ENCODE measurements at places on chromosomes 7 and 10.

GRCh38 chr7:107836237-107837144 lies 33.5 kb upstream of the SLC26A3 start:
- no peak for DNase-seq

- DNase-seq = no peak
Observed at GRCh38 chr7:30921540-30922401, 10.1 kb downstream of the AQP1 start.

DNA sequence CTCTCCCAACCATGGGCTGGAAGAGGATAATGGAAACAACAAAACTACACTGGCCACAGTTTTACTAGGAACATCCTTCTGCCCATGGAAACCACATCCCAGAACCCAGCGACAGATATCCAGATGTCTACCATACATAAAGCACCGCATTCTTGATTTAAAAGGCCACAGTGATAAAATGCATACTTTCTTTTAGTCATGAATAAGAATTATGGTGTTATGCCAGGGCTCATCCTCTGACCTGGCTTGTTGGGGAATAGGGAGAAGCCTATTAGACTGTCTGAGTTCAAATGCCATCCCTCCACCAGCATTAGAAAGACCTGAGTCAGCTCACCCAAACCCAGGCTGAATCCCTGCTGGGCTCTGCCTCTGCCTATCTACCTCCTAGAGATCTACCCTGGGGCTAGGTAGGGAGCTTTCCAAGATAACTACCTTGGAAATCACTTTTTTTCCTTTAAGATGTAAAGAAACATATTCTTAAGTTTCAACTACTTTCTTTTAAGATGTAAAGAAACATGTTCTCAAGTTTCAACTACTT lies 5.2 kb downstream of the ABCA13 start:
- DNase-seq = no peak

DNA sequence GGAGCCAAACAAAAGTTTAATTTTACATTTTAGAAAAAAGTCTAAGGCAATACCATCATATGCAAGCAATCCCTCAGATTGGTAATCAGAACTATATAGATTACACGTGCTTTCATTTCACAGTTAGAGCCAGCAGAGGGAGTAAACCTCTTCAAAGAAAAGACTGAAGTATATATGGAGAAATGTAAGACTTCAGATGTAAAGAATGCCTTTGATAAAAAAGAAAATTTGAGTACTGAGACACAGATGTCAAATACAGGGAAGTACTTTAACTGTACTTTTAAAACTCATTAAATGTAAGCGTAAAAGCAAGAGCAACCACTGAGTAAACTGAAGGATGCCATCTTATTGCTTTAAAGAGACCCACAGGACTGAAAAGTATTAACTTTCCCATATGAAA lies 101.4 kb upstream of the FAM133B start:
- DNase-seq = no peak

GRCh38 chr10:14727465-14727864 lies 47.2 kb downstream of the FAM107B start:
- DNase-seq = no peak

- DNase-seq = no peak
Observed at GRCh38 chr10:48958598-48959190, 19.1 kb upstream of the LRRC18 start.

DNA sequence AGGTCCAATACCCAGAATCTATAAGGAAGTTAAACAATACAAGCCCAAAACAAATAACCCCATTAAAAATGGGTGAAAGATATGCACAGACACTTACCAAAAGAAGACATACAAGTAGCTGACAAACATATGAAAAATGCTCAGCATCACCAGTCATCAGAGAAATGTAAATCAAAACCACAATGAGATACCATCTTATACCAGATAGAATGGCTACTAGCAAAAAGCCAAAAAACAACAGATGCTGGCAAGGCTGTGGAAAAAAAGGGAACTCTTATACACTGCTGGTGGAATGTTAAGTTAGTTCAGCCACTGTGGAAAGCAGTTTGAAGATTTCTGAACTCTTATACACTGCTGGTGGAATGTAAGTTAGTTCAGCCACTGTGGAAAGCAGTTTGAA lies 331.1 kb downstream of the KIF20B start:
- DNase-seq = no peak

DNA sequence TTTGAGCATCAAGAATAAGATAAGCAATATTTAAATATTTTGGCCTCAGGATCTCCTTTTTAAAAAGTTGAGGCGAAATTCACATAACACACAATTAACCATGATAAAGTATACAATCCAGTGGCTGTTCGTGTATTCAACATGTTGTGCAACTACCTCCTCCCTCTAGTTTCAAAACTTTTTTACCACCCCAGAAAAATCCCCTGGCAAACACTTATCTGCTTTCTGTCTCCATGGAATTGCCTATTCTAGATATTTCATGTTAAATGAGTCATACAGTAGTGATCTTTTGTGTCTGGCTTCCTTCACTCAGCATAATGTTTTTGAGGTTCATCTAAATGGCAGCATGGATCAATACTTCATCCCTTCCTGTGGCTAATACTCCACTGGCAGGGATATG lies 31.8 kb upstream of the IL15RA start:
- peak; percentile 37 for DNase-seq

DNA sequence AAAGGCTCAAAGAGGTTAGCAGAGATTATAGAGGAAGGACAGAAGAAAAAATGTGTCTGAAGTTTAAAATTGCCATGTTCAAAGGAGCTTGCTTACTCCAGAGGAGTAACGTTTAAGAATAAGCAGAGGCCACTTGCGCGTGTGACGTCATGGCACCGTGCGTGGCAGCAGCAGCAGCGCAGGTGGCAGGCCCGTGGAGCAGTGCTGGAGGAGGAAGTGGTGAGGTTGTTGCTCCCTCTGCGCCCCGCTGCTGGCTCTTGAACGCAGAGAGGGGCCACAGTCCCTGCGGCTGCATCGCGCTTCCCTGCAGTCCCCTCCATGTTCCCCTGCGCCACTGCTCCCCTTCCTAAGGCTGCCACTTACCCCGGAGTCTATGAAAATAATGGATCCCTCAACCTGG lies 37.5 kb downstream of the GDI2 start:
- DNase-seq = no peak

DNA sequence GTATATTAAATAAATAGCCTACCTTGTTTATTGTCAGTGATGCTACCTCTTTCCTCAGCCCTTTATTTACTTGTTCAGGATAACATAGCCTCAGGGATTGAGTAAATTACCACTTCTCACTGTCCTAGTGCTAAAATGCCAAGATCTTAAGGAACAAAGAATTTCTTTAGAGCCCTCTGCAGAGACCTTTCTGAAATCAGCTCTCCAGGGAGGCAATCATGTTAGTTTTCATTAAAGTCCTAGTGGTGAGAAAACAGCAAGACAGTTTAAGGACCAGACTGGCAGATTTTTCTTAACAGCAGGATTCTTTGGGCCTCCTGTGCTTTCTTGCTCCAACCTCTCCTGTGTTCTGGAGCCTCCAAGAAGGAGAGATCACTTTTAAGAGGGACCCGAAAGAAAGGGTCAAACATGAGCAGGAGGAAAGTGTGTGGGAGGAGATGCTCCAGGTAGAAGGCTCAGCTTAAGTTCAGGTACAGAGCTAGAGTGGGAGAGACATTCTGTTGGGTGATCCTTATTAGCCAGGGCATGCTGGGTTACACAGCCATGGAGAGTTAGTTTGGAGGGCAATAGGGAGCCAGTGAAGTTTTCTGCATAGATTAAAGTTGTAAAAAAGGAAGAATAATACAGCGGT lies 1.2 kb upstream of the PLCE1 start:
- no peak for DNase-seq

- DNase-seq = no peak
Observed at GRCh38 chr10:81136261-81136660, 598.6 kb downstream of the SH2D4B start.

GRCh38 chr7:144588559-144589051 lies 185.1 kb upstream of the NOBOX start:
- no peak for DNase-seq

GRCh38 chr7:131124001-131124629 lies 203.6 kb upstream of the MKLN1 start:
- DNase-seq = no peak

- DNase-seq = no peak
Observed at GRCh38 chr10:49076741-49077521, 38.4 kb downstream of the VSTM4 start.

DNA sequence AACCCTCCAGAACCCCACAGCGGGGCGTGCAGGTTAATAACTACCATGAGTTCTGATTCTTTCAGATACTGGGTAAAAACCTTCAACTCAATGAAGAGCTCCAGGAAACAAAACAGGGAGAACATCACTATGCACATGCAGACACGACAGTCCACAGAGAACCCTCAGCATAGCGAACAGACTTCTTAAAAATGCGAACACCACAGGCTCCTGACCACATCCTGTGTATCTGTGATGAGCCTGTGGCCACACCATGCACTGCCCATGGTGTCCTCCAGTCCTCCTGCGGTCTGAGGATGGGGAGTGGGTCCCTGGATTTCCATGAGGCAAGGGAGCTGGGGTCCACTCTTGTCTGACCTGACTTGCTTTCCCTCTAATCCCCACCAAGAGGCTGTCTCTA lies 107.2 kb downstream of the COBL start:
- DNase-seq = no peak

DNA sequence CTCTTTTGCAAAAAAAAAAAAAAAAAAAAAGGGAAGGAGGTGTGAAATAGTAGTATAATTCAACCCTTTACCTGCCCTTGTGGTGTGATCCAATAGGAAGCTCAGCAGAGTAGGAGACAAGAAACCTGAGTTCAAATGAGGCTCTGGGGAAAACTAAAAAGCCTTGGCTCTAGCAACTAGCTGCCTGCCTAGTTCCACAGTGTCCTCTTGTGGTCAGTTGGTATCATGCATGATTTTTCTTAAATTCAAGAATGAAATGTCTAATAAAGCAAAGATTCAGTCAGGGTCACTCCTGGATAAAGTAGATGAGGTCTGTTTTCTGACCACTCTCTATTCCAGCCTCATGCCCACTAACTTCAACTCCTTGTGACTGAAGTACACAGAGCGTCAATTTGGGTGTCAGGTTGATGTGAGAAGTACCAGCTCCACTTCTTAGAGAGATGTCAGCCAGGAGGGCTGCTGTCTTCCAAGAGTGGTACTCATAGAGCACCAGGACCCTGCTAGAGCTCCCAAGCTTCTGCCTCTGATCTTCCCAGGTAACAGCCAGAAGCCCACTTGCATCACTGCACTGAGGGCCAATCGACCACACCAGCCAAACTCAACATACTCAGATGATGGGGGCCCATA lies 10.5 kb downstream of the LSM5 start:
- no peak for DNase-seq

- no peak for DNase-seq
Observed at GRCh38 chr7:81676813-81677212, 93.0 kb downstream of the HGF start.

GRCh38 chr7:1922071-1922869 lies 252.2 kb downstream of the ELFN1 start:
- DNase-seq = peak; percentile 55

DNA sequence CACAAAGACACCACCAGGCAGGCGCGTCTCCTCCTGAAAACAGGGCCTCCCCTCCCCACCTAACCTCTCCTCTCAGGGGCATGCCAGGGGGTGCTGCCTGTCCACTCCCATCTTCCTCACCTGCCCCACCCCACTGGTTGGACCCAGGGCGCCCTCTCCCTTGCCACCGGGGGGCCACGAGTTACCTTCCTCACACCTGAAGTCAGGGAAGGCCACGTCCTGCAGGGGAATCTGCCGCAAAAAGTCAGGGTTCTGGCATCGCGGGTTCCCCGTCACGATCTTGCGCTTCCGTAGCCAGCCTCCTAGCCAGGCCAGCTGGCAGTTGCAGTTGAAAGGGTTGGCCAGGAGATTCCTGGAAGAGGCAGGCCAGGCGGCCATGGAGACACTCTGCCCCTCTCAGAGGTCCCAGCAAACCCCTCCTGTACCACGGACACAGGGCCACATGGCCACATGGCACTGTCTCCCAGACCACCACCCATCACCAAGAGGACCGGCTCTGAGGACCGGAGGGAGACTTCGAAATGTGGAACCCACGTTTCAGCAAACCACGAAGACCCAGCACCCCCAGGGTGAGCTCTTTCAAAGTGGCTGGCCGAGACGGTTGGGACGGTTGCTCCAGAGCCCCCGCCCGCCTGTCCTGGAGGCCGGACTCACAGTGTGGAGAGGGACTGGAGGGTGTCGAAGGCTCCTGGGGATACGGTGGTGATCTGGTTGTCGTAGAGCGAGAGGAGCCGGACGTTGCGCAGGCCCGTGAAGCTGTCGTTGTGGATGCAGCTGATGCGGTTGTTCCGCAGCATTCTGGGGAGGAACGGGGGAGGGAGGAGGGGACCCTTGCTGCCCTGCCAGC lies 142.8 kb downstream of the SLIT1 start:
- DNase-seq = no peak

DNA sequence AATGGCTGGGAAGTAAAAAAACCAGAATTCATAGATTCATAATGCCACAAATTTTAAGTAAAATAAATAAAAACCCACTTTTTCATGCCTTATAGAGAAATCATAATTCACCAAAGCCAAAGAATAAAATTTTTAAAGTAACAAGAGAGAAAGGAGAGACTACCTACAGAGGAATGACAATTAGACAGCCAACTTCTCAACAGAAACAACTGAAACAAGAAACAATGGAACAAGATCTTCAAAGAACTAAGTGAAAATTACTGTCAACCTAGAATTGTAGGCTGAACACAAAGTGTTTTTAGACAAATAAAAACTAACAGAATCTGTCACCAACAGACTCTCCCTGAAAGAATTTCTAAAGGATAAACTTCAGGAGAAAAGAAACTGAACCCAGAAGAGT lies 15.6 kb upstream of the KCNMA1 start:
- no peak for DNase-seq

- no peak for DNase-seq
Observed at GRCh38 chr10:67033878-67034277, 108.0 kb downstream of the LRRTM3 start.

- no peak for DNase-seq
Observed at GRCh38 chr7:33762151-33762910, 143.0 kb upstream of the BMPER start.

- DNase-seq = no peak
Observed at GRCh38 chr10:133267829-133268228, 8.8 kb downstream of the ADAM8 start.

GRCh38 chr7:81811956-81812865 lies 42.4 kb upstream of the HGF start:
- DNase-seq = no peak

DNA sequence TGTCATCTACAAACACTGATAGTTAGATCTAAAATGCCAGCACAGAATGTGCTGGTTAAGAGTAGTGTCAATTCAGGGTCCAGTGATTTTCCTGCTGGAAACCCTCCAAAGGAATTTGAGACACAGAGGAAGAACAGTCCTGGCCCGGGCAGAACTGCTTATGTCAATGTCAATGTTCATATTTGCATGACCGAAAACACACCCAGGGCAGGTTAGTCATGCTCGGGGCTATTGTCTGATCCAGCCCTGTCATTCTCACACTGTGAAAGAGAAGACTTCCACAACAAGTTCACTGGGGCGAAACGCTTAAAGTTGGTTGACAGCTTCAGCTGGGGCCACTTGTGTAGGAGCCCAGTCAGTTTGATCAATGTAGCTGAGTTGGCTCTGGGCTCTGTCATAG lies 139.3 kb downstream of the C1GALT1 start:
- DNase-seq = no peak

Measured in GM04503 (cell line).